ENCODE measurements at places on chromosomes 16 and 17.

DNA sequence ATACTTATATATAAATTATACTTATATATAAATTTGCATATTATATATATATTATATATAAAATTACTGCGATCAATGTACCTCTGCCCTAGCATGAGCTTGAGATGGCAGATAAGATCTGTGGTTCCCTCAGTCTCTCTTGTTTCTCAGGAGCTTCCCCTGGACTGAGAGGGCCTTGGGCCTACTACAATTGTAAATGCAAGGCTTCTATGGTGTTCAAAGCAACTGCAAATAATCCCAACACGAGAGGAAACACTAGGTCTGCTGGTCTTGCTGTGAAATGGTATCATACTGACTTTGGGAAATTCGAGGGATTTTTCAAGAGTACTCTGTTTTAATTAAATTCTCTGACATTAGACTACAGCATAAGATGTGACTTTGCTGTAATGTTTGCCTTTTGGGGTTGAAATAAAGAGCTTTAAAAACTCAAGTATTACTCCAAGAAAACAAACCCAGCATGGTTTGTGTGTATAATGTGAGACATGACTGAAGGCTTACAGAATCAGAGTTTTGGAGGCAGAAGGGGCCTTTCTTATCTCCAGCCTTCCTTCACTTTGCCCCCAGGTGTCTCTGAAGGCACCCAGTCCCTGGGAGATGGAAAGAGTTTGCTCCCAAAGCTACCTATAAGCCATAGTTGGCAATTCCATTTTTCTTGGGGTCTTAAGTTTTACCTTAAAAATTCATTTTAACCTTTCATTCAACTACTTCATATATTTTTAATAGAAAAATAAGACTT lies 24.2 kb downstream of the ACSM1 start:
- DNase-seq: no peak

DNA sequence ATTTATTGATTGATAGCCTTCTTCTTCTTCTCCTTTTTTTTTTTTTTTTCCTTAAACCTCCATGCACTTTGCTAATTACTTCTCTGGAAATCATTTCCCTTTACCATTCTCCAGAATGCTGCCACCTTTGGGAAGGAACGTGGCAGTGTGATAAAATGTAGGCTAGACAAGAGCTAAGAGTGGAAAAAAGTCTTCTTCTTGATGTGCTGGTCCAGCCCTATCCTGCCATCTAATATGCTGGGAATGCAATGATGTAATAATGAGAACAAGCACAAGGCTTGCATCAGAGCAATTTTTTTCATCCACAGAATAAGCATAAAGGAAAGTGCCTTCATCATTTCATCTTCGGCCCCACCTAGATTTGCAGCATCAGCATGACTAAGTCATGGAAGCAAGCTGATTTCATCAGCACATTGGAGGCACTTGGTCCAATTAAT lies 128.7 kb upstream of the ZFHX3 start:
- DNase-seq: peak; percentile 30

DNA sequence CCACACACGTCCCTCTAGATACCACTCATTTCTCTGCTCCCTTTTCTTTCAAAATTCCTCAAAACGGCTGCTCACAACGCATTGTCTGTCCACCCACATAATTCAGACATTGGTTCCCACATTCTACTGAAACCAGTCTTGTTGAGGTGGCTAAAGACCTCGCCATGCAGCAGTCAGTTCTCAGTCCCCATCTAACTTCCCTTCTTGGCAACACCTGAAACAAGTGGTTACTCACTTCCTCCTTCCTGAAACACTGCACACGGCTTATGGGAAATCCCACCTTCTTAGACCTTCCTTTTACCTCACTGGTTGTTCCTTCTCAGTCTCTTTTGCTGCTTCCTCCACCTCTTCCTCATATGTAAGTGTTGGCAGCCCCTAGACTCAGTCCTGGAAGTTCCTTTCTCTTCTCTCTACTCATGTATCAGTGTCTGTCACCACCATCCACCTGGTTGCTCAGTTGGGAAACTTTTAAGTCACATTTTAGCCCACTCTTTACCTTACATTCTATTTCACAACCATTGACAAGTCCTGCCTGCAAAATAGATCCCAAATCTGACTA lies 277.1 kb downstream of the CEP112 start:
- no peak for DNase-seq

GRCh38 chr17:15096511-15096910 lies 168.6 kb downstream of the PMP22 start:
- DNase-seq: no peak

GRCh38 chr17:40343219-40344119 lies 21.1 kb downstream of the GJD3 start:
- no peak for DNase-seq

- DNase-seq: no peak
Measured at GRCh38 chr16:79298894-79299799, 301.4 kb downstream of the MAF start.

DNA sequence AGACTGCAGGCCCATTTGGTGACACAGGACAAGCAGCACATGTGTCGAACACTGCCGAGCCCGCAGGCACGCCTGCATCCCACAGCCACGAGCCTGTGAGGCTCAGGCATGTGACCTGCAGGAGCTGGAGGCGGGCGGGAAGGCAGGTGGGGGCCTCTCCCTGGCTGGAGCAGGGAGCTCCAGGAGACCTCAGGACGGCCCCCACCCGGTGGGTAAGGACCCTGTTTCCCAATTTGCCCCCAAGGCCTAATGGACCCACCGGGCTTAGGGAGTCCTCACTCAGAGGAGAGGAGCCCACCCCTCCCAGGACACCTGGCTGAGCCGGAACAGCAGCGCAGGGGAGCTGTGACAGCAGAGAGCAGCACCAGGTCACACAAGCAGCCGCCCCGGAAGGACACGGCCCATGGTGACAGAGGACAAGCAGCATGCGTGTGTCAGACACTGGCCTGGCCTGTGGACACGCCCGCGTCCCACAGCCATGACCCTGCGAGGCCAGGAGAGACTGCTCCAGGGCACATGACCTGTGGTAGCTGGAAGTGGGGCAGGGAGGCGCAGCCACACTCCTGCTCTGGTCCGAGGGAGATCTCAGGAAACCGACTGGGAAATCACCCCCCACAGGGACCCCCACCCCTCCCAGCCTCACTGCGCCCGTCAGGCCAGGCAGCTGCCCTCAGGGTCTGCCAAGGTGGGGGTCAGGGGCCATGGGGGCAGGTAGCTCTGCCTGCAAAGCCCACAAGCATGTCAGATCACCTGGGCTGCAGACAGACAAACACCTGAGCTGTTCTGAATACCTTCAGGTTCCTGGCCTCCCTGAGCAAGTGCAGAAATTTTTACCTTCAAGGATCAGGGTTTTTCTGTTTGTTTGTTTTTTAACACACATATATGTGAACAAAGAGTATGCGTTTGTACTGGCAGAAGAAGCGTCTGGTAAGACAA lies 2.4 kb downstream of the SPSB3 start:
- DNase-seq: no peak
